ENCODE measurements at places on chromosomes 12 and 14. TPM values are rescaled to one million over a fixed set of nuclear protein-coding genes. Genes with fewer than 3 reads are reported as not detected.

Gene STAB2
- polyA plus RNA-seq, result not detected

Gene VASH1
- 0.49 TPM for polyA plus RNA-seq

Gene ITGB7
- 1.2 TPM for polyA plus RNA-seq

Gene C12orf50
- not detected for polyA plus RNA-seq

- no peak for DNase-seq
Measured at GRCh38 chr12:88720785-88721650, 140.7 kb upstream of the KITLG start.

DNA sequence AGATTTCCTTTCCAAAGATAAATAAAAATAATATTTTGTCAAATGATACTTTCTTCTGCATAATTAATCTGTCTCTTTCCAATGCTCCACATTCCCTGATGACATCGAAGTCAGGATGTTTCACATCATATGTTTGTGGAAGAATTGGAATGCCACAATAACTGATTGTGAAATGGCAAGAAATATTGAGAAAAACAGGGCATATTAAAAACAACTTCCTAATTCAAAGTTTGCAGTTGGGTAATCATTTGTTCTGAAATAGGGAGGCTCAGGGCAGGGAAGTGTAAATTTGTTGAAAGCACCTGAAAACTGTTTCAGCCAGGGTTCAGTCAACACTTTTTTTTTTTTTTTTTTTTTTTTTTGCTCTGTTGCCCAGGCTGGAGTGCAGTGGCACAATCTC lies 50.7 kb downstream of the BCAT1 start:
- no peak for DNase-seq

DNA sequence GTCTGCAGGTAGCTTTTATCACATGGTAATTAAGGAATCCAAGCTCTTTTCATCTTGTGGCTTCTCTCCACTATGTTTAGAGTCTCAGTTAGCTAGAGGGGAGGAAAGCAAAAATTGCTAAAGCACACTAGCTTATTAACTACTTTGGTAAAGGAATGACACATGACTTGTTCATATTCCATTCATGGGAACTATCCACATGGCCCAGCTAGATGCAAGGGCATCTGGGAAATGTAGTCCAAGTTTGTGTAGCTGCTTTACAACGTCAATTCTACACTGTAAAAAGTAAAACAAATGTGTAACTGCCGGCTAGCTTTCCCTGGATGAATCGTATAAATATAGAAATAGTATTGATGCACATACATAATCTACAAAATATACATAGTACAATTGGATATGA lies 244.5 kb upstream of the LRFN5 start:
- no peak for DNase-seq

GRCh38 chr12:53115112-53115890 lies 12.0 kb downstream of the SOAT2 start:
- DNase-seq, result peak; percentile 65

- DNase-seq, result no peak
Measured at GRCh38 chr12:46386360-46386867, 13.8 kb upstream of the SLC38A2 start.

DNA sequence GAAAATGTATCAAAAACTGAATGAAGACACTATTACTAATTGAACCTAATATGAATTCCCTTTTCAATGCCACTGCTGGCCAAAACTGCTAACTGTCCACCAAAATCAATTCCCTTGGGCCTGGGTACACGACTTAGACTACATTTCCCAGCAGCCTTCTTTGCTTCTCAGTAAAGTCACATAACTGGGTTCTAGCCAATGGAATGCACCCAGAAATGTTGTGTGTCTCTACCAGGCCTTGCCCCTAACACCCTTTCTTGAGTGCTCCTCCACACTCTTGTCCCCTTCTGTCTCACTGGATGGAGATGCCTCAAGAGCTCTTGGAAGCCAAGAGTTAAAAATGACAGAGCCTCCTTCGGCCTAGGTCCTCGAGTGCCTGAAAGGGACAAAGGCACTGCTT lies 156.8 kb downstream of the PPM1H start:
- DNase-seq, result no peak
